ENCODE measurements at places on chromosomes 7 and 10.

DNA sequence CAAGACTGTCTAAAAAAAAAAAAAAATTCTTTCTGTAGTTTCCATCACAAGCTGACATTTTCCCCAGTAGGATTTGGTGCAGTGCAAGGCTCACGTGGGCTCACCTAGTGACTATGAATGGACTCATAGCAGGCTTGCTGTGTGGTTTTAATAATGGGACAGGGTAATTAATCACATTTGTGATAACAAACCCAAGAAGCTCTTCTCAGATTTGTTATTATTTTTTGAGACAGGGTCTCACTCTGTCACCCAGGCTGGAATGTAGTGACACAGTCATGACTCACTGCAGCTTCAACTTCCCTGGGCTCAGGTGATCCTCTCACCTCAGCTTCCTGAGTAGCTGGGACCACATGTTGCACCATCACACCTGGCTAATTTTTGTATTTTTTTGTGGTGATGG lies 40.0 kb downstream of the NACAD start:
- DNase-seq = no peak

DNA sequence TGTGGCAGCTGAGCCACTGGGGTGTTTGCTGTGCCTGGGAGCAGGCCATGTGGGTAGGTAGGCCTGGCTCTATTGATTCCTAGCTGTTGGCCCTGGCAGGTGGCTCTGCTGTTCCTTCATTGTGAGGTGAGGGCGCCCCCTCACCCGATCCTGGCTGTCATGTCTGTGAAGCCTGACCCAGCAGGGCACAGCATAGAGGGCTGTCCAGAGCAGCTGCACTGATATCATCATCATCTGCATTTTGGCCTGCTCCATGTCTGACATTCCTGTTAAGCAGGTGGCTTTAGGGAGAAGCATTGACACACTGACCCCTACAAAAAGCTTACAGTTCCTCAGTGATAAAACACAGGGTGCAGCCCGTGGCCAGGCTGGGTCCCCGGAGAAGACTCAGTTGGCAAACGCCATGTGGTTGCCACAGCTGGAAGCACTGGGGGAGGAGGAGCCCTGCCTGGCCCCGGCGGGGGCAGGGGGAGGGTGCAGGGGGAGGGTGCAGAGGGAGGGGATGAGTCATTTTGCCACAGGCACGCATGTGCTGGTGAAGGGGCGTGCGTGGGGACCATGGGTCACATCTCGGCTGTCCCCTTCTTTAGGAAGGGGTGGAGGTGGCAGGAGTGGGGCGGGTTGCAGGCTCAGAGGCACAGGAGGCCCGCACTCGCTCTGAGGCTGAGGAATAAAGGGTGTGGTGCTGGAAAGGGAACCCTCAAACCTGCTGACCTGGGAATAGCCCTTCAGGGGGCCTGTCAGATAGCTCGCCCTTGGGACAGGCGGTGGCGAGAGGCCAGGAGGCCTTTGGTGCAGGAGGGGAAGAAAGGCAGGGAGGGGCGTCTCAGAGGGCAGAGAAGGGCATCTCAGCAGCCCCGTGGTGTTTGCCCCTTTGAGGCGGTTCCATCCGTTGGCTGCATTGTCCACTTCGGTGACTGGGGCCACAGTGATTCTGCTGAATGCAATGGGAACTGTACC lies 31.6 kb downstream of the IKZF1 start:
- no peak for DNase-seq

- no peak for DNase-seq
Observed at GRCh38 chr7:101363196-101363733, 590 bp downstream of the COL26A1 start.

DNA sequence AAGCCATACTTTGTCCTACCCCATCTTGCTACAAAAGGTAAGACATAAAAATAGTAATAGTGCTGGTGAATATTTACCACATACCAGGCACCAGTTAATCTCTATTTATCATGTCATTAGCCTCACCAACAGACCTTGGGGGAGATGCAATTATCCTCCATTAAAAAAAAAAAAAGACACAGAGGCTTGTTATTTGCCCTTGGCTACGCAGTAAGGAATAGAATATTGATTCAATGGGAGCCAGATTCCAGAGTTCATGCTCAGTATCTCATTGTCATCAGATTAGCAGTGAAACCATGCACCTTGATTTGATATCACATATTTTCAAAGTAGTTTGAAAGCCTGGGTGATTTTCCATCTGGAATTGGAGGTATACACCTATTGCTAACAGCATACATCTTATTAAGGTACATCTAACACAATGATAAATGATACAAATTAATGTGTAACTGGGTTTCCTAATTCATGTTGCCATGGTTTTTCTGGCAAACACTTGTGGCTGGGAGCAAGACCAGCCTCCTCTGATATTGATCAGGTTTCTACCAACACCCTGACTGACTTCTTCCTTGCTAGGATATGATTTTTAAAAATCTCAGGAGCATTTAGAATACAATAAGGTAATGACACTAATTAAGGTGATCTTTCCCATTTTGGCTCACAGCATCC lies 67.1 kb upstream of the PRR15 start:
- DNase-seq = no peak

- DNase-seq = no peak
Observed at GRCh38 chr7:117072620-117073118, 119.4 kb downstream of the ST7 start.

DNA sequence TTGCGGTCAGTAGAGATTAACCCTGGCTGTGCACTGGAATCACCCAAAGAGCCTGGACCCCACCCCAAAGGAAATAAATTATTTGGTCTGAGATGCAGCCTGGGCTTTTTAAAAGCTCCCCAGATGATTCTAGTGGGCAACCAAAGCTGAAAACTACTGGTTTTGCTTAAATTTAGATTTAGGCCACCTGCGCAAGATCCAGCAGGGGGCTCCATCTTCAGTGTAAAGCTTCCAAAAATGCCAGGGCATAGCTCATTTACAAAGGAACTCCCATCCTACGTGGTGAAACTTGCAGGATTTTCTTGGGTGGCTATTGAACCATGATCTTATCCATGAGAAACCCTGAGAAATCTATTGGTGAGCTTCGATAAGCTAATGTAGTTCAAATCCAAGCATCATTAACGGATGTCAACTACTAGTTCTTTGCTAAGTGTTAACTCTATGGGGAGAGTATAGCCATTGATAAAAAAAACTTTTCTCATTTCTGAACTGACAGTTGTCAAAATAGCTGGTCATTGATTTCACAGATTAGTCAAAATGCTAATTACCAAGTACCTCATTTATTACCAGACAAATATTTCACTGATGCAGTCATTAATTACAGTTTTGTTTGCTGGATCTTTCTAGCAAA lies 315.3 kb downstream of the LHFPL3 start:
- DNase-seq = no peak

GRCh38 chr7:45421806-45422205 lies 152.4 kb upstream of the ADCY1 start:
- DNase-seq = no peak

DNA sequence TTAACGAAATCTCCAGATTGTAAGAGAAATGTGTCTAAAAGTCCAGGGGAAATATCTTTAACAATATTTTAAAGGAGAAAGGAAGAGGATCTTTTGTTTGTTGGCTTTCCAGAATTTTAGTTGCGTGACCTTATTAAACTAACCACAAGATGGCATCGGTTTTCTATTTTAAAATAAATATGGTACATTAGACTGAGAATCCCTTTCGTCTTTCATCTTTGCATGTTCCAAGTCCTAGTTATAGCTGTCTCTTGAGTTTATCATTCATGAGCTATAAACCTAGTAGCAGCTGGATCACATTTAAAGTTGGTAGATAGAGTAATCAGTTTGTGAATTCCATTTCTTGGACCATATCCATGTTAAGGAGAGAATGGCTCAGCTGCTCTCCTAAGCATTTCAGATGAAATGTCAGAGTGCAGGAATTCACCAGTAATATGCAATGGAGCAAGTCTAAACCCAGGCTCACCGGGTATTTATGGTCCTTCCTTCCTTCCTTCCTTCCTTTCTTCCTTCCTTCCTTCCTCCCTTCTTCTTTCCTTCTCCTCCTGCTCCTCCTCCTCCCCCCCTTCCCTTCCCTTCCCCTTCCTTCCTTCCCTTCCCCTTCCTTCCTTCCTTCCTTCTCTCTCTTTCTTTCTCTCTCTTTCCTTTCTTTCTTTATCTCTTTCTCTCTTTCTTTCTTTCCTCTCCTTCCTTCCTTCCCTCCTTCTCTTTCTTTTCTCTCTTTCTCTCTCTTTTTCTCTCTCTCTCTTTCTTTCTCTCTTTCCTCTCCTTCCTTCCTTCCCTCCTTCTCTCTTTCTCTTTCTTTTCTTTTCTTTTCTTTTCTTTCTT lies 57.8 kb upstream of the RAB18 start:
- peak; percentile 4 for DNase-seq

GRCh38 chr7:31705377-31705776 lies 18.4 kb downstream of the PPP1R17 start:
- DNase-seq = no peak

DNA sequence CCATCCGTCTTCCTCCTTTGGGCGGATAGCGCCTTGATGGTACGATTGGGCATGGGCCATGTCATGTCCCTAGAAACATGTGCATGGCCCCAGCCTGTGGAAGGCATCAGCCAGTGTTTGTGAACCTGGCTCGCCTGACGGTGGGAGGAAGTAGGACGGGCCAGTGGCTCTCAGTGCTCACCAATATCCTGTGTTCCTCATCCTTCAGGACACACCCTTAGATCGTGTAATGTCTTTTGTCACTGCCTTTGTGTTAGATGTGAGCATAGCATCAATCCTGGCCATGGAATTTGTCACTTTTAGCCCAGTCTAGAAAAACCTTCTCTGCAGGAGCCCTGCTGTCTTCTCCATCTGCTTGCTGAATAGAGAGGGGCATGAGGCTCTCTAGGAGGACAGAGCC lies 77.6 kb downstream of the PFKFB3 start:
- DNase-seq = no peak

GRCh38 chr7:650339-651031 lies 76.0 kb upstream of the DNAAF5 start:
- no peak for DNase-seq

DNA sequence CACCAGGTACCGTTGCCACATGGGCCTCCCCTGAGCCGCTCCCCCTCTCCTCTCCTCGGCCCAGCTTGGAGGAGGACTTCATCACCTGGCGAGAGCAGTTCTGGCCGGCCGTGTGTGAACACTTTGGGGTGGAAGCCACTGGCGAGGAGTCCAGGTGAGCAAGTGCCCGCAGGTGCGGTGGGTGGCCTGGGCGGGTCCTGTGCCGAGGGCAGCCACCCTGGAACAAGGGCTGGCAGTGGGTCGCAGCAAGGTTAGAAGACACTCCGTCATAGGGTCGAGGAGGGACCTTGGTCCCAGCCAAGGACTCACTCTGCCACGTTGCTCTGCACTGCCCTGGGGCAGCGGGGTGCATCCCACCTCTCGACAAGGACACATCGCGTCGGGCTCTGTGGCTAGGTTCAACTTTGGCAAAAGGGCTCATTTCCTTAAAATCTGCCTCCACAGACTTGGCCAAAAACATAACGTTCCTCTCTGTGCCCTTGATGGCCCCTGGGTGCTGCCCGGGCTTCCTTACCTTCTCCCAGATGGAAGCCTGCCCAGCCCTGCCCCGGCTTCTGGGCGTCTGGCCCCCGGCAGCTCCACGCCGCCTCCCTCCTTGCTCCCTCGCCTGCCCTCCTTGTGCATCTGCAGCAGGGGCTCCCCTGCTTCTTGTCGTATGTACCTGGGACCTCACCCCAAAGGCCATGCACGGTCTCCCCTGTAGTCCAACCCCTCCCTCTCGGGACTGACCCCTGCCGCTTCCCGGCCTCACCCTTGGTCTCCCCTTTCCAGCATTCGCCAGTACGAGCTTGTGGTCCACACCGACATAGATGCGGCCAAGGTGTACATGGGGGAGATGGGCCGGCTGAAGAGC lies 12.7 kb downstream of the TMEM120A start:
- no peak for DNase-seq

DNA sequence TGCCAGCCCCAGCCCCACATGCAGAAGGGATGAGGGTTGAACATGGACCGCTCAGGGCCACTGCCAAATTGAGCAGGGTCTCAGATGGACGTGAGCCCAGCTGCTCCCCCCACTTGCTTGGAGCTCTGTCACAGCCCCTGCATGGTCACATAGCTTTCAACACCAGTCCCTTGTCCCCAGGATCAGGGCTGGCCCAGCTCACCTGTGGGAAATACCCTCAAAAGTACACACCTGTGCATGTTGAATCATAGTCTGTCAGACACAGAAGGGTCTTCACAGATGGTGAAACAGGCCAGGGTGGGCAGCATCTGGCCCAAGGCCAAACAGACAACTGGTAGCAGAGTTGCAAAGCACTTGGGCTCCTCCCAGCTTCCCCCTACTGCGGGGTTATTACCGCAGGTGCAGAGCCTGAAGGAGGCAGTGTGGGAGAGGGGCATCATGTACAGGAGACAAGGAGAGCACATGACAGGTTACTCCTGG lies 77.6 kb upstream of the UNC5B start:
- DNase-seq = no peak

- no peak for DNase-seq
Observed at GRCh38 chr7:88432301-88432700, 125.6 kb upstream of the STEAP4 start.

GRCh38 chr7:137820156-137820555 lies 26.6 kb downstream of the DGKI start:
- DNase-seq = no peak

DNA sequence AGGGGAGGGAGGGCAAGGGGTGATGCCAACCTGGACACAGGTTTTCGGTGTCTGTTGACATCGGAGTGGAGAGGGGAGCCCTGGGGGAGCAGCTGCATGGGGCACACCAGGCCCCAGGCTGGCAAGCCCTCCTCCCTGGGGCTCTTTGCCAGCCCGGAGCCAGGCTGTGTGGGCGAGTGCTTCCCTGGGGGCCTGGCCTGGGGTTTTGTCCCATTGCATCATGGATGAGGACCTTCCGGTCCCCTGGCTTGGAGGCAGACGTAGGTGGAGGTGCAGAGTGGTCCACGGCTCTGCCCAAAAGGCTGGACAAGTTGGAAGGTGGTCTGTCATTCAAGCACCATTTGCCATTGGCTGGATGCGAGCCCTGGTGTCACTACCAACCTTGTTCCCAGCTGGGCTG lies 34.8 kb downstream of the ZMIZ1 start:
- DNase-seq = no peak

GRCh38 chr10:60896810-60897209 lies 47.2 kb downstream of the RHOBTB1 start:
- DNase-seq = no peak

DNA sequence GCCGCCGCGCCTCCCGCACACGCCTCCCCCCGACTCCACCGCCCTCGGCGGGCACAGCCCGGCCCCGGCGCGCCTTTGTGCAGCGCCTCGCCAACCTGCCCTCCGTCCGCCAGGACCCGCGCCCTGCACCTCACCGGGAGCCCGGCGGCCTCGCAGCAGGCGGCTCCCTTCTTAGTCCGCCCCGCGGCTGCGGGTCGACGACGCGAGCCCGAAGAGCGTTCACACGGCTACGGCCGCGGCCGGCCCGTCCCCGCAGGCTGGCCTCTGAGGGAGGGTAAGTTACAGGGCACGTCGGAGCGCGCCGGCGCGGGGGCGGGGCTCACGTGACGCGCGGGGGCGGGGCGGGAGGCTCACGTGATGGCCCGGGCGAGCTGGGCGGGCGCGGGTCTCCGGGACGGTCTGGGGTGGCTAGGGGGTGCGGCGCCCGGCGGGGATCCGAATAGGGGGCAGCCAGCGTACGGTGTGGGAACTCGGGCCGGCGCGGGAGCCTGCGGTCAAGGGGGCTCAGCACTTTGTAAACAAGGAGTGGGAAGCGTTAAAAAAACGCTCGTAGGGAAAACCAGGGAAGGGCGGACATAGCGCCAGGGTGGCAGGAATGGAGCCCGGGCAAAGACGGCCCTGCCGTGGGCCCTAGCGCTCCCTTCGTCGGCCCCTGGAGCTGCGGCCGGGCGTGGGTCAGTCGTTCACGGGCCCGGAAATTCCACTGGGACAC lies at the start of gene ARHGAP12:
Gene ARHGAP12, minus strand, starts transcription at position 283 of the 712 bp plus-strand sequence. CDS start 19,976 bp downstream, outside the sequence.
- DNase-seq = peak; percentile 74

GRCh38 chr10:3785251-3785850 lies 342 bp upstream of the KLF6 start:
- DNase-seq = peak; percentile 97
